ENCODE measurements at places on chromosomes 1 and 21. TPM values are rescaled to one million over a fixed set of nuclear protein-coding genes. Genes with fewer than 3 reads are reported as not detected.

The CELA2A gene
- not detected for polyA plus RNA-seq

The COL24A1 gene
- 0.01 TPM for polyA plus RNA-seq

The FAM167B gene
- 9.2 TPM for polyA plus RNA-seq

The TTF2 gene
- 2.8 TPM for polyA plus RNA-seq

The ZNF697 gene
- polyA plus RNA-seq = 2.1 TPM

DNA sequence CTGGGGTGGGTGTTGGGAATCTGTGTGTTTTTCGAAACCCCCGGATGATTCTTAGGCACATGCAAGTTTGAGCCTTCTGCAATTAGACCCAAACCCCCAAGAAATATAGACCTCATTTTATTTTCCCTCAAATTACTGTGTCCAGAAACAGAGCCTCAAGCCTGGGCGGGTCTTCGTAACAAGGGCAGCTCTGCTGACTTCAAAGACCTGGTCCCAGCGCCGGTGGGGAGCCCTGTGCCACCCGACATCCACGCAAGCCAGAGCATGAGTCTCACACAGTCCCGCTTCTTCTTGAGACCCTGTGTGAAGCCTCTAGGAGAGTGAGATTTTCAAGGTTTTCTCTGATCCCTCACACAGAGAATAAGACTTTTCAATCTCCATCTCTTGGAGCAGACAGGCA, 397.3 kb downstream of the RPS6KC1 start:
- DNase-seq = no peak

DNA sequence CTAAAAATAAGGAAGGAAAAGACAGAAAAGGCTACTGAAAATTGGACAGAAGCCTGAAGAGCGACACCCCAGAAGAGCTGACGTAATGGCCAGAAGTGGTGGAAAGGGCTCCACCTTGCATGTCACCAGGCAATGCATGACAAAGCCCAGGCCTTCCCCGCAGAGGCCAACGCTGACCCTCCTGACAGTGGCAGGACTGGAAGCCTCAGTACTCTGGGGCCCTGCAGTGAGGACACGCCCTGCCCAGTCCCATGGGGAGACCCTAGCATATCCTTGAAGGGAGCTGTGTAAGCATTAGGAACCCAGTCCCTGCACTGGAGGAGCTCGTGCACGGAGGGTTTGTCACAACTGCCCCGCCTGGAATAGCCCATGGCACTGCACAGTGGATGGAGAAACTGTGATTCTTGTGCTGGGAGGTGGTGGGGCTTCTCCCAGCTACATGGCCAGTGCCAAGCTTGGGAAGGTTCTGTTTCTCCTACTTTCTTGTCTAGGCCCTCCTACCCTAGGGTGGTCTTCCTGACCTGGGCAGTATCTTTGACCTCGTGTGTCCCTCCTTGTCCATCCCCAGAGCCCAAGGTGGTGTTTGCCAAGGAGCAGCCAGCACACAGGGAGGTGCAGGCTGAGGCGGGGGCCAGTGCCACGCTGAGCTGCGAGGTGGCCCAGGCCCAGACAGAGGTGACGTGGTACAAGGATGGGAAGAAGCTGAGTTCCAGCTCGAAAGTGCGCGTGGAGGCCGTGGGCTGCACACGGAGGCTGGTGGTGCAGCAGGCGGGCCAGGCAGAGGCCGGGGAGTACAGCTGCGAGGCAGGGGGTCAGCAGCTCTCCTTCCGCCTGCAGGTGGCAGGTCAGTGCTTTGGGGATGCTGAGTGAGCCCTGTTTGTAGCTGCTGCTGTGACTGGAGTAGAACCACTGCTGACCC, 60.4 kb downstream of the OBSCN start:
- no peak for DNase-seq
